ENCODE measurements at places on chromosomes 16 and 17.

DNA sequence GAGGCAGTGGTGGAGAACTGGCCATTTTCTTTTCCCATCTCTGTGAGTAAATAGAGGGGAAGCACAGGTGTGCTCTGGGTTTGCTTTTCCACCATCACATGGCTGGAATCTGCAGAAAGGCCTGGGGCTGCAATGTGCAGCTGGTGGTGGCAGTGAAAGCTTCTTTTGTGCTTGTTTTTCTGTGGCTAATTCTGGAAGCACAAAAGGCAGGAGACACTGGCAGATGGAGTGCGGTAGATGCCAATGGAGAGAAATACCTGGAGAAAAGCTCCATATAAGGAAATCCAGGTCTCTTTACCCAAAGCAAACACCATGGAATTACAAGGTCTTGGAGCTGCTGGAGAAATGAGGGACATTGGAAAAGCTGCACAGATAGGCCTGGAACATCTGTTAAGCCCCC, 146.9 kb downstream of the HAPSTR1 start:
- no peak for DNase-seq

DNA sequence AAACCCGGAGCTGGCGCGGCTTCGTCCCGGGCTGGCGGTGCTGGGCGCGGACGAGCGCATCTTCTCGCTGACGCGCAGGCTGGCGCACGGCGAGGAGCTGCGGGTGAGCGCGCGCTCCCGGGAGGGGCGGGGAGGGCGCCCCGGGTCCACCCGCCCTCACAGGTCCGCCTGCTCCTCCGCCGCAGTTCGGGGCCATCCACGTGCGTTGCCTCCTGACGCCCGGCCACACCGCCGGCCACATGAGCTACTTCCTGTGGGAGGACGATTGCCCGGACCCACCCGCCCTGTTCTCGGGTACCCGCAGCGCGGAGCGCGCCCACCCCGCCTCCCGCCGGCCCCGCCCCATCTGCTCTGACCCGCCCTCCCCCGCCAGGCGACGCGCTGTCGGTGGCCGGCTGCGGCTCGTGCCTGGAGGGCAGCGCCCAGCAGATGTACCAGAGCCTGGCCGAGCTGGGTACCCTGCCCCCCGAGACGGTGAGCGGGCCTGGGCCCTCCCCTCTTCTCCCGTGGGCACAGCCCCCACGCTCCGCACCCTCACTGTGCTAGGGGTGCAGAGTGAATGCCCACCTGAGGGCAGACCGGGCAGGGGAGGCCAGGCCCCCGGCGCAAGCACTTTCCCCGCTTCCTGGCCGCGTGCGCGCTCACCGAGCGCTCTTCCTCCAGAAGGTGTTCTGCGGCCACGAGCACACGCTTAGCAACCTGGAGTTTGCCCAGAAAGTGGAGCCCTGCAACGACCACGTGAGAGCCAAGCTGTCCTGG, 1.4 kb downstream of the HAGHL start:
- no peak for DNase-seq

DNA sequence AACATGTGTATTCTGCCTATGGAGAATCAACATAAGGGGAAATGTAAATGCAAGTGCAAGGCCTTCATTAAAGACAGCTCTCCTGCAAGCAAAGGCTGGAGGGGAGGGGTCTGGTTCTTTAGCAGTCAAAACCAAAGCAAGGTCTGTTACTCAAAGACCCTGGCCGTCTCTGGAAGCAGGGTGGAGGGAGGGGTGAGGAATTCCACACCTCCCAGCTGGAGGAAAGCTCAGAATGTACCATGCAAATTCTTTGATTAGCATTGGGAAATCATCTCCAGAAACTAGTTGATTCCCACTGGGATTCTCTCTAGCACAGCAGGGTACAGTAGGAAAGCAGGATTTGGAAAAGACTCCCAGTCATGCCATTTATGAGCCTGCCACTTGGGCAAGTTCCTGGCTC, 77.3 kb upstream of the ASIC2 start:
- no peak for DNase-seq

DNA sequence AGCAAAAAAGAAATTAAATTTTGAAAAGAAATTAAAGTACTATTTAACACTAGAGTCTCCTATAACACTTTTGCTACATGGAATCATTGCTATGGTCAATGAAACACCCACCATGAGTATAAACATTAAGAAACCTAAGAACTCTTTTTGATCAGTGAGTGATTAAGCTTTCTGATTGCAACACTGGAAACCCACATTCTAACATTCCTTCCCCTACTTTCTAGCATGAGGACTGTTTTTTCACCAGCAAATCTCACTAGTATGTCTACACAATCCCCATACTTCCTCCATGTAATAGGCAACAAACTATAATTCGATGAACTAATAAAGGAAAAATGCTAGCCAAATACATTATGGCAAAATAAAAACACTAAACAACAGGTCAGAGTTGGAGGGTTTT, 54.7 kb downstream of the SKAP1 start:
- DNase-seq = no peak

DNA sequence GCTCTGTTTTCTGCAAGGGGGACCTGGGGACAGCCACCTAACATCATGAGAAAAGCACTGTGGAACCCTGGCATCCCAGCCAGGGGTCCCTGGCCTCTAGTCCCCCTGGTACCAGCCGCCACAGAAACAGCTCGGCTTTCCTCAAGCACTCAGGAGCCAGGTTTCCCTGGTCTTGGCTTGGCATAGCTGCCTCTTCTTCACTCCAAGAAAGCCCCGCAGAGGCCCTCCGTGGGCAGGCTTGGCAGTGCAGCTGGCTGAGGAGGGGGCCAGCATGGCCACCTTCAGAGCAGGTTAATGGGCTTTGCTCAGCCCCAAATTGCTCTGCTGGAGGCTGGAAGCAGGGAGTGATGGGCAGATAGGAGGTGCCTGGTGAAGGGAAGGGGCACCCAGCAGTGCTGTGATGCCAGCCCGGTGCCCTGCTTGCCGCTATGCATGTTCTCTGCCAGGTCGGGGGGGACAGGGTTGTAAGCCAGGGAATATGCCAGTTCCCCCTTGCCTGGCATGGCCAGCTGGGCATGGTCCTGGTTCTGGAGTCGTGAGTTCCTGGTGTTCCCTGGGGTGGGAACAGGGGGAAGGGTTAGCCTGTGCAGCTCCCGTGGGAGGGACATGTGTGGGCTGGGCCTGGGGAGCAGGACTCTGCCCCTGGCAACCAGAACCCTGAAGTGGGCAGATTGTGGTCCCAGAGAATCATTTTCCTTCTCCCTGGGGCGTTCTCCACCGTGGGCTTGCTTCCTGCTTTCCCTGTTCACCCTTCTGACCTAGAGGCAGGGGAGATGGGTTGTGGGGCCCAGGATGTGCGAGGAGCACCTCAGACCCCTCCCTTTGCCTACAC, 3.2 kb downstream of the ANKRD13B start:
- DNase-seq = no peak

- DNase-seq = no peak
Measured at GRCh38 chr16:79537584-79537983, 63.0 kb downstream of the MAF start.

DNA sequence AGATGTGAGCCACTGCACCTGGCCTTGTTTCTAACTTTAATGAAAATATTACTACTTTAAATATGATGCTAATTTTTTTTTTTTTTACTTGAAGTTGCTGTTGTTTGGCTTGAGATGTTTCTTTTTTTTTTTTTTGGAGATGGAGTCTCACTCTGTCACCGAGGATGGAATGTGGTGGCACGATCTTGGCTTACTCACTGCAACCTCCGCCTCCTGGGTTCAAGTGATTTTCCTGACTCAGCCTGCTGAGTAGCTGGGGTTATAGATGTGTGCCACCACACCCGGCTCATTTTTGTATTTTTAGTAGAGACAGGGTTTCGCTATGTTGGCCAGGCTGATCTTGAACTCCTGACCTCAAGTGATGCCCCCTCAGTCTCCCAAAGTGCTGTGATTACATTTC, 23.6 kb downstream of the IGSF6 start:
- DNase-seq = no peak

DNA sequence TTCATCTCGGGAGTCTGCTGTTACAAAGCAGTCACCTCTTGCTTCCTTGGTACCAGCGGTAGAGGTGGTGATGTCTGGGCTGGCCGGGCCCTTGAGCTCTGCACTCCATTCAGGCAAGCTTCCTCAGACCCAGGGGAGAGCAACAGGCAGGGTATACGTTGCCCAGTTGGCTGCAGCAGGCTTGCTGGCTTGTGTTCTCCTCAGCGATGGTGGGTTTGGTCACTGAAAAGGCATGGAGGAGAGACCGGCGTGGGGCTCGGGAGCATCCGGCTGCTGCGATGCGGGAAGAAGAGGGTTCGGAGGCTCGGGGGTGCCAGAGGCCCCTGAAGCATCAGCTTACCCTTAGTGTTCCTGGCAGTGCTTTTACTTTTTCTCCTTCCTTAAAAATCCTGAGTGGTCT, 25.8 kb downstream of the SAP30BP start:
- DNase-seq = peak; percentile 23

DNA sequence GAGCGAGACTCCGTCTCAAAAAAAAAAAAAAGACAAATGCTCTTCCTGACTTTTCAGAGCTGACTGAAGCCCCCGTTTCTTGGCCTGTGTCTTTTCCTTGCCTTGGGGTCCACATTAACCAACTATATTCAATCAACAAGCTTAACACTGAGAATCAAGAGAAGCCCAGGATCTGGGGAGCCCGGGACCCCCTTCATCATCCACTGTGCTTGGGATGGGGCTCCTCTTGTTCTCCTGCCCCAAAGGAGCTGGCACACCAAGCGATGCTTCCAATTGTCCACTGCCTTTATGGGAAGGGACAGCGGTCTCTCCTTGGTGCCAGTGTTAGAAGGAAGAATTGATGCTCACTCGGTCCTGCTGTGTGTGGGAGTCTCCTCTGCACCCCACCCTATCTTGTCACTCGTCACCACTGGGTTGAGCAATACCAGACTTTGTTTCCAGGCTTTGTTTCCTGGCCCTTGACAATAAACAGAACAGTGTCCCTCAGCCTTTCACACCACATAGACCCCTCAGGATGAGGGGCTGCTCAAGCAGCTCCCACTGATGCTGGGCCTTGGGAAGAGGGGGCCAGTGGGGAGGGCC, 146.7 kb downstream of the KCNJ12 start:
- DNase-seq = no peak

- no peak for DNase-seq
Measured at GRCh38 chr16:9286930-9287329, 195.5 kb downstream of the HAPSTR1 start.

GRCh38 chr16:512802-513201, 14.7 kb upstream of the CAPN15 start:
- no peak for DNase-seq

DNA sequence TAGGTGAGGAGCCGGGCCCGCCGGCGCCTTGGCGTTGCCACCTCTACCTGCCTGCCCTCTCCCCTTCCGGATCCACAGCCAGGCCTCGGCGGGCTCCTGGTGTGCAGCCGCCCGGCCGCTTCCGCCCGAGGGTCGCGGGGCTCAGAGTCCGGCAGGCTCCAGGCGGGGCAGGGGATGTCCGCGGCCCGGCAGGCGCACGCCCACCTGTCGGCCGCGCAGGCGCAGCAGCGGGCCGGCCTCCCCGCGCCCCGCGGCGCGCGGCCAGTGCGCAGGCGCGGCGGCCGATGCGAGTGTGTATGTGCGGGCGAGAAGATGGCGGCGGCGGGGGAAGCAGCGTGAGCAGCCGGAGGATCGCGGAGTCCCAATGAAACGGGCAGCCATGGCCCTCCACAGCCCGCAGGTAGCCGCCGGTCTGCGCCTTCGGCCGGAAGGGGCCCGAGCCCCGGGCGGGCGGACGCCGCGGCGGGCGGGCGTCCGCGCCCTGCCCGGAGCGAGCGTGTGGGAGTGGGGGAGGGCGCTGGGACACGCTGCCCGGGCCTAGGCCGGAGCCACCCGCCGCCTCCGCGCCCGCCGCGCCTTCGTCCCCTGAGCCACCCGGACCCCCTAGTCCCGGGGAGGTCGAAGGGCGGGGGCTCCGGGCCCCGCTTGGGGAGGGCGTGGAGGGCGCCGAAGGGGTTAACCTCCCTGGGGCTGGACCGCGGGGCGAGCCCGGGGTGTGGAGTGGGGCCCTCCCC, at the start of gene USP10:
Gene USP10 (plus strand): TSS at position 289 of the 734 bp plus-strand sequence. CDS start 91 bp downstream, at position 380.
- DNase-seq = peak; percentile 68

GRCh38 chr16:11050944-11051343, 106.6 kb downstream of the CLEC16A start:
- no peak for DNase-seq

DNA sequence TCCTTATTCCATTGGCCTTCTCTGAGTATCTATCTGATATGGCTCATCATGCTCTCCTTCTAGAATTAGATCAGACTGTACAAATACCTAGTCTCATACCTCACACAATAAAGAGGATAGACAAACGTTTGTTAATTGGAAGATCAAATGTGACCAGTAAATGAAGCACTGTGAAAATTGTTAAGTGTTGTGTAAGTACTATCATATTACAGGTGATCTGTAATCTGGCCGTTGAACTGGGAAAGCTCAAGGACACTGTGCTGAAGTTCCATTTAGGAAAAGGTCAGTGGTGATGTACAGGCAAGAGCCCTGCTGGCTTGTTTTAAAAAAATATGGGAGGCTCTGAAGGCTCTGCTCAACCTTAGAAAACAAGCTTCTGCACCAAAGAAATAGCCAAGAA, 38.5 kb upstream of the CORO6 start:
- no peak for DNase-seq

DNA sequence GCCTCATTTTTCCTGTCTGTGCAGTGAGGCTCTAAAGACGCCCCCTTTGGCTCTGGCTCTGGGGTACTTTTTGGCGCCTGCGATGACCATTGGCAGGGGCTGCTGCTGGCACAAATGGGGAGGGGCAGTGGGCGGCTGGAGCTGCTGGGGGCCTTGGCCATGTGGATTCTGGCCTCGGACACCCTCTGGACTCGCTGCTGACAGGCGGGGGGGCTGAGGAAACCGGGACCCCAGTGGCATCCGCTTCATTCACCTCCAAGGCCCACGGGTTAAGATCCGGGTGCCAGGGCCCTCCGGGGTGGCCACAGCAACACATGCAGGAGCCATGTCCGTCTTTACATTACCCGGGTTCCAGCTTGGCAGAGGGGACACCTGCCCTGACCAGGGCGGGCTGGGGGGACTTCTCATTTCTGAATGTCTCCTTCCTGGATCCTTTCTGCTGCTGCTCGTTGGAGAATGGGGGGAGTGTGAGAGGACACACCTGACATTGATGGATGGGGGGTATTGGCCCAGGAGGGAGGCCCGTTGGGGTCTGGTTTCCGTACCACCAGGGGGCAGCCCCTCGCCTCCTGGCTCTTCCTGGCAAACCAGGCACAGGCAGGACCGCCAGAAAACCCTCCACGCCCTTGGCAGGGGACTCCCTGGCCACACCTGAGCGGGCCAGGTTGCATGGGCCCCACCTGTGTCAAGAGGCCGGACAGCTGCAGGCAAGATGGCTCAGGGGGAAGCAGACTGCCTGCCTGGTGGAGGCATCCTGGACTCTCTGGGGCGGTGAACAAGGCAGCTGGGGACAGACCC, 21.8 kb downstream of the GSE1 start:
- DNase-seq = no peak
